ENCODE measurements at places on chromosomes 1 and 21.

DNA sequence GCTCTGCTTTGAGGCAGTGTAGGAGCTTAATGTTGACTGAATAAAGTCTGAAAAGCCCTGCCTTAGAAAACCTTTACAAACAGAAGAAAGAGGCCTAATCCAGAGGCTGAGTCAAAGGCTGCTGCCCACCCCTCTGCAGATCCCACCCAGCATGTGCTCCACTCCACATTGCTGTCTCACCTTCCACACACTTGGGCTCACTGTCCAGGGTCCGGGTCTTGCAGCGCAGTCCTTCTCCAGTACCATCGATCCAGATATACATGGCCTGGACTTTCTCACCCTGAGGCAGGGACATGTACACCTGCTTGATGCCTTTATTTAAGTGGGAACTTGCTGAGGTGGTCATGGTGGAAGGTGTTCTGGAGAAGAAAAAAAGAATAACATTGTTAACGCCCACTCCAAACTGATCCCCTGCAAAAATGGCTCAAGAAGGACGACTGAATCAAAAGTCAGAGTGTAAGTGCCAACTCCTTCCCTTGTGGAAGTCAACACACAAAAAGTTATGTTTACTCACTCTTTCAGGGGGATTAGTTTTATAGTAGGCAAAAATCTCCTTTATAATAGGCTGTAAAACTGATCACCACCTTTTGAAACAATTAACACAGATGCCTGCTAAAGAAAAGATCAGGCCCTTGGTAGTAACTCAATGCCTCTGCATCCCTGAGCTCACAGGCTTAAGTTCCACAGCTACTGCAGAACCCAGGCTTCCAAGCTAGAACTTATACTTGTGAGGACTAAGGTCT, 3.0 kb downstream of the GLUL start:
- no peak for DNase-seq

DNA sequence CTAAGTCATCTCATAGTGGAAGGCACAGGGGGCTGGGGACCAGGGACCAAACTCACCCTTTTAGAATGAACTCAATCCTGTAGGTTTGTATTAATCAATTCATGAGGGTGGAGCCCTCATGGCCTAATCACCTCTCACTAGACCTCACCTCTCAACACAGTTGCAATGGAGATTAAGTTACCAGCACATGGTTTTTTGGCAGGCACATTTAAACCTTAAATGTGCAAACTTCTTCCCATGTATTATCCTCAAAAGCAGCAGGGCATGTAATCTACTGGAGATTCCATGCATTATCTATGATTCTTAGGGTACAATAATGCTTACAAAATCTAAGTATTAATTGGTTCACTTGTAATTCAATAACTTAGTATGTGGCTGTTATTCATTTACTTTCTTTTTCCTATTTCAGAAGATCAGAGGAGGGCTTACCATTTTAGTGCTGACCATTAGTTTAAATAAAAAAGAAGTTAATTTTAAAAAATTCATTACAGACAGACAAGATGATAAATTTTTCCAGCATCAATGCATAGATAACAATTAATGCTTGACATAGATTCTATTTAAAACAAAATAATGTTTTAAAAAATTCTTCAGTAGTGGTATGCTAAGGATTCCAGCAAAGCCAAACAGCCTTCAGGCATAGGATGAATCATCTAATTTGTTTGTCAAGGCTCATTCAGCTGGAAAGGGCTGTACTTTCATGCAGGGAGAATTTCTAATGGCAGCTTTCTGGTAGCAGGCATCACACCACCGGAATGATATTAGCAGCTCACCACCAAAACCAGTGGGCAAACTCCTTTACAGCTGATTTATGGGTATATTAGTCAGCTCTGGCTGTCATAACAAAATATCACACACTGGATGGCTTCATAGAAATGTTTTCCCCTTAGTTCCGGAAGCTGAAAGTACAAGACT, 124.6 kb upstream of the ZNF648 start:
- no peak for DNase-seq

DNA sequence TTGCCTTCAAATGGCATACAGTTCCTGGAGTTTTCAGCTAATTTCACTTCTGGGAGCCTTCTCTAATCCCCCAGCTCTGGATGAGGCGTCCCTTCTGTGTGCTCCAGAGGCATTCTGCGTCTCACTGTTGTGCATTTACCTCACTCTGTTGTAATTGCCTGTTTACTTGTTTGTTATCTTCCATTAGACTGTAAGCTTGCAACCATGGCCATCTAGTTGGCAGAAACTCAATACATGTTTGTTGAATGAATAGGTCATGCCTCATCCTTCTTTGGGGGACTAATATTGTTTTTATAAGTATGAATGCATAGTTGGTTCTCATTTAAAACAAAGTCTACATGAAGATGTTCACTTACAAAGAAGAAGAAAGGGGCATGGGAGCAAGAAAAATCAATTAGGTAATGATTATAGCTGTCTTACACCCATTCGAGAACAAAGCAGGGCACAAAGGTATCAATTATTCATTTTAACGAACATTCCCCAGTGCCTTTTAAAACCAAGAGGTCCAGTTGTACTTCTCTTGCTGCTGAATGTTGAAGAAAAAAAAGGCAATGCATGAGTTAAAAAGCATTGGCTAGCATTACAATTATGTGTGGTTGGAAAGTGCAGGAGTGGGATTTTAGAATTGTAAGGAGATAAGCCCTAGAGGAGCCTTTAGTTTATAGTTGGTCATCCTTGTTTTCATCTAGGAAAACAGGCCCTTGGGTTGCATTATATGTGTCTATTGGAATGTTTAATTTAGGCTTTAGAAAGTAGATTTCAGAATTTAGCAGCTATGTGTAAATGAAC, 6.0 kb downstream of the RGL1 start:
- DNase-seq, result no peak

GRCh38 chr1:229671310-229671709, 45.3 kb downstream of the URB2 start:
- DNase-seq, result no peak

Data from putamen (tissue), 1 donor.